ENCODE measurements at places on chromosomes 2 and 18. TPM values are rescaled to one million over a fixed set of nuclear protein-coding genes. Genes with fewer than 3 reads are reported as not detected.

The TXNDC2 gene
- not detected for total RNA-seq

The KCNJ3 gene
- 0.78 TPM for total RNA-seq

The C18orf32 gene
- total RNA-seq, result 30.0 TPM

The GKN1 gene
- total RNA-seq, result not detected

The SH3BP4 gene
- 22.9 TPM for total RNA-seq

All from left lobe of liver (tissue), 2 donors.